ENCODE measurements at places on chromosomes 1 and 21.

GRCh38 chr1:209655411-209656231 lies 3.4 kb upstream of the LAMB3 start:
- DNase-seq, result no peak

DNA sequence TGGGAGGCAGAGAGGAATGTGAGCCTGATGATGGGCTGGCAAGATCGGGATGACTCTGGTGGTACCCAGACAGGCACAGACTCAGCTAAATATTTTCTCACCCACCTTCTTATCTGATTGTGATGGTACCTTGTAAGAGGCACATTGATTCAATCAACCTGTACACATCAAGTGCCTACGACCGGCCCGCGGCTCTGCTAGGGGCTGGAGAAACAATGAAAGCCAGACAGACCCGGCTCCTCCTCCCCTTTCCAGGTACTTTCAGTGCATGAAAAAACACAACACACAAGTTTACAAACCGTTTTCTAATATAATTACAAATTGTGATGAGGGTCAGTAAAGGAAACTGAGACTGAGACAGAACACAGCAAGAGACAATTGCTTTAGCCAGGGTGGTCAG lies 115.0 kb downstream of the LACTBL1 start:
- no peak for DNase-seq

DNA sequence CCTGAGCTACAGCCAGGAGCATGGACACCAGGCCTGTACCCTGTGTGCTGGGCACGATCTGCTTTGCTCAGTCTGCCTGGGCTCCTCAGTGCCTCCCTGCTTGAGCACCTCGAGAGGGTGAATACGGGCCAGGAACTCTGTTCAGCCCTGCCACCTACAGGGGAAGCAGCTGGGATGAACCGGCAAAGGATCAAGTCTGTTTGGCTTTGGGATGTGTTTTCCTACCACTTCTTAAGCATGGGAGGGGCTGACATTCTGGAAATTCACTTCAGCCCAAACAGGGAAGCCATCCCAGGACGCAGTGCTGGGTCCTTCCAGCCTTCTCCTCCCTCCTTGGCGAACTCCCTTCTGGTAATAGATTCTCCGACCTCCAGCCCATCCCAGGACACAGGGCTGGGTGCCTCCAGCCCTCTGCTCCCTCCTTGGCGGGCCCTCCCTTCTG lies 55.8 kb upstream of the SELENON start:
- no peak for DNase-seq

DNA sequence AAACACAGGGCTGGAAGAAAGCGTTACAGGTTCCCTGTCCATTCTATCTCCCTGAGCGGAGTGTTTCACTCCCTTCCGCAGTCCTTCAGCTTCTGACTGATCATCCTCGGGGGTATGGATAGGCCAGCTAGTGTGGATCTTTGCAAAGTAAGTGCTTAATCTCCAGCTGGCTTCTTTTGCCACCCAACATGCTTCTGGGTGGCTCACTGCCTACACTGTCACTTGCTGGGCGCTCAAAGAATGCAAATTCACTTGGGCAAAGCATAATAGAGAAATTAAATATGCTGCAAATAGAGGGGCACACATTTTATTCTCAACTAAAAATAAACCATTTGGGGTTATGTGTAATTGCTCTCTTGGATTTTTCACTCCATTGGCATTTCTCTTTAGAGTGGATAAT lies 265.6 kb downstream of the TNR start:
- no peak for DNase-seq

- no peak for DNase-seq
These were observed 160.2 kb downstream of the DHRS3 start for GRCh38 chr1:12457771-12458170.

DNA sequence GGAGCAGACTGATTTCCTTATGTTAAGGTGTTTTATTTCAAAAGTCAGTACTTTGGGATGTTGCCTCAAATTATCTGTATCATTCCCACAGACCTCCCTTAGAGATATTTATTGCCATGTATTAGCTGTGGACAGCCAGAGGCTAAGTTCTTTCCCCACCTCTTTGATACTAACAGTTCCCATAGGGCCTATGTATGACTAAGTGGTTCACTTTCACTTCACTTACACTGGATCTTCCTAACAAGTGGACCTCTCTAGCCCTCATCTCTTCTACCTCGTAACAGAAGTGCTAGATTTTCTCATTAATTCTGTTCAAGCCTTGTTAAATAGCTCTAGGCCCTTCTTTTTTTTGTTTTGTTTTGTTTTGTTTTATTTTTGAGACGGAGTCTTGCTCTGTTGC lies 6.2 kb downstream of the TRAF5 start:
- no peak for DNase-seq

- peak; percentile 83 for DNase-seq
These were observed 52.8 kb upstream of the LYPLAL1 start for GRCh38 chr1:219120624-219121544.

- no peak for DNase-seq
These were observed 2.0 kb downstream of the COL18A1 start for GRCh38 chr21:45406801-45407628.

DNA sequence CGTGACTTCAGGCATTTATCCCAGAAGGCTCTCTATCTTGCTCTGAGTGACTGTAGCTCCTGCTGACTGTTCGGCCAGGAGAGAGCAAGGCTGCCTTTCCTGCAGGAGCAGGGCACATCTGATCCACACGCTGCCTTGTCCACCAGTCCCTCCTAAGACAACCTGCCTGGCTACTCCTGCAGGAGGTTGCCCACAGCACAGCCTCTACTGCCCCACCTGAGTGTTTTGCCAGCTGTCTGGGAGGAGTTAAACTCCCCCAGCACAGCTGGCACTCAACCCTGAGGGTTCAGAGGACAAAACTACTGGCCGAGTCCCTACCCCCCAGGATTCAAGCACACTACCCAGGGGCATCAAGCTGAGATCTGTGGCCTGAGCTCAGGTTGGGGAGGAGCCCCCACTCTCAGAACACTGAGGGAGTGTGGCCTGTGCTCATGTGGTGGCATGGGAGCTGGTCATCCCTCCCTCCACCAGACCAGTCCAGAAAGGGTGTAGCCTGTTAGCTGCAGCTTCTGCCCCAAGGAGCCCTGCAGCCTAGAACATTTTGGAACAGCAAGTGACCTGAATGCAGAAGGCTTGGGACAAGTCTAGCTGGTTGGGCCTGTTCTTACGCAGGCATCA lies 237.3 kb downstream of the SLC44A5 start:
- no peak for DNase-seq

- DNase-seq, result no peak
These were observed 109.7 kb upstream of the CACYBP start for GRCh38 chr1:174890024-174890423.

- DNase-seq, result no peak
These were observed 35.1 kb downstream of the CATSPERE start for GRCh38 chr1:244496186-244496585.

- DNase-seq, result no peak
These were observed 7.0 kb downstream of the INTS11 start for GRCh38 chr1:1317420-1317819.
